Central memory CD4-positive, alpha-beta T cell (primary cell): ENCODE measurements at places on chromosomes 16 and 17.

DNA sequence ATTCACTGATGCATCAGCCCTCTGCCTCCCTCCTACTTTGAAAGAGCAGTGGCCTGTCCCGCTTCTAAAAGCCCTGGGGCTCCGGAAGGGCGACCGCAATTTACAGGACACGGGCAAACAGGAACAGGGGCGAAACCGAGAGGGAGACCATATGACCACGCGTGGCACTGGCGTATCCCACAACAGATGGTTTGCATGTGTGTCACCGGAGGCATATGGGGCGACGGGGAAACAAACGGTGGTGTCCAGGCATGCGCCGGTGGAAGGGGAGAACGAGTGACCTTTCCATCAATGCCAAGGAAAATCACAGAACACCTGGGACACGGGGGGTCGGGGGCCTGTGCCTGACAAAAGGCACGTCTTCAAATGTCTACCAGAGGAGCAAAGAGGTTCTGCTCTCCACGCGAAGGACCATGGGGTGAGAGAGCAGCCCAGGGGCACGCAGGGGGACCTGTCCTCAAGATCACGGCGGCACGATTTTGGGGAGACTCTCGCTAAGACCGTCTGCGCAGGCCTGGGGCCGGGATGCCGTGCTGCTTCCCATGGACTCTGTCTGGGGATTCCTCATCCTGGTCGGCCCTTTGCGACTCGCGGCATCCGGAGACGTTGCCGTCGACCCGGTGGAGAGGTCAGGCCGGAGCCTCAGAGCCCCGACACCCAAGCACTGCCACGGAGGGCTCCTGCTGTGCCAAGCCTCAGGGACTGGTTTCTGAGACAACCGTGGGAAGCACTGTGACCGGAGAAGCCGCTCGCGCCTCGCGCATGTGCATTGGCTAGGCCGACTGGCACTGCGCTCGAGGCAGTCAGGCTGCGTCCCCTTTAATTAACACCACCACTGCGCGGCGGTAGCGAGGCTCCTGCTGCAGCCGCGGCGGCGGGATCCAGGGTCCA lies 12.8 kb upstream of the KCNJ18 start:
- DNase-seq = no peak

DNA sequence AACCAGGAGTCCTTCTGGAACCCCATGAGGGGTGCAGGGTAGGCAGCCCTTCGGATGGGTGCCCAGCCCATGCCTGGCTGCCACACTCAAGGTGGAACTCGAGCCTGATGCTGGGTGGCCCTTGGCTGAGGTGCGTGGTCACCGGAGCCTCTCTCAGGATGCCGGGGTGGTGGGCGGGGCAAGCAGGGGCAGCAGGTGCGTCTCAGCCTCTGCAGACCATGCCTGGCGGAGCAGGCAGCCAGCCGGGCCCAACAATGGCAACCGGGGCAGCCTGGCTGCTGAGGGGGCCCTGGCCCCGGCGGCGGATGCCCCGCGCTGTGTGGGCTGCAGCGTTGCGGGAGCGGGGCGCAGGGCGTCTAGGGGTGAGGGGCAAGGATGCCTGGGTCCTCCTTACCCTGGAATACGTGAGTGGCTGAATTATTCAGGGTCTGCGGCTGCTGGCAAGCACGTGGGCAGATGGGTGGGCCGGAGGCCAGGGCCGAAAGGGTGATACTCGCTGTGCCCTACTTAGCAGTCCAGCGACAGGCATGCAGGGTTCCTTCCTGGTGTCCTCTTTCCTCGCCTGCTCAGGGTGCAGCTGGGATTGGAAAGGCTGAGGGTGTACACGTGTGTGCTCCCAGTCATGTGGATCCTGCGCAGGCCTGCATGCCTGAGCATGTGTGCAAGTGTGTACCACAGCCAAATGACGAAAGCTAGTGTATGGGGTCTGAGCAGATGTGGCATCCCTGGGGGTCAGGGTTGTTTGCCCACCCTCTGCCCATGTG lies 14.6 kb downstream of the MYO15A start:
- DNase-seq = no peak

DNA sequence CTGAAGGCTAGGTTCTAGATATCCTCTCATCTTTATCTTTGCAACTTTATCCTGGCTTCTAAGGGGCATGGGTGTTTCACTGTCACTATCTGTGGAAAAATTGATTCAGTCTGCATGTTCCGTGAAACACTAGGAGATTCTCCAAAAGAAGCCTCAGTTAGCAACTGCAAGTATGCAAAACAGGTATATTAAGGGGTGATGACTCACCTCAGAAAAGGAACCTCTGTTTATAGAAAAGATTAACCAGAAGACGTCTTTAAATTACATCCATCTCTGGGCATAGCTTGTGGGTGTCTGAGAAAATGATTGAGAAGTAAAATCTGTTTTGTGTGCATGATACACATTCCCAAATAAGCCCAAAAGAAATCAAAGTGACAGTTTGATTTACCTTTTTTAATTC lies 353.8 kb upstream of the HSBP1 start:
- DNase-seq = no peak

GRCh38 chr16:75288596-75289120 lies 37.2 kb upstream of the BCAR1 start:
- peak; percentile 77 for DNase-seq

GRCh38 chr16:87412371-87412995 lies 20.3 kb downstream of the MAP1LC3B start:
- DNase-seq = no peak

DNA sequence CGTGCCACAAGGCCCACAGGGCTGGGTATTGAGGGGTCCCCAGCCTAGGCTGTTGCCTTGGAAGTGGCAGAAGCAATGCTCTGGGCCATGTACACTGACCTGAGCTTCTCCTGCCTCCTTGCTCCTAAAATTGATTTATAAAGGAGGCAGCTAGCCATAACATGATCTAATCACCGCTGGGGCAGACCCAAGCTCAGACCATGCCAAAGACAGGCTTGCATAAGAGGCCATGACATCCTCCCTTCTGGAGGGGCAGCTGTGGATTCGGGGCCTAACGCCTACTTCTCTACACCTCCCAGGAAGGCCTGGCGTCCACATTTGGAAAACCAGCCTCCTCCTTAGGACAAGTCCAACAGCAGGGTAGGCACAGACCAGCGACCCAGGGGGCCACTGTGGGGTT lies 12.3 kb downstream of the HSD11B2 start:
- no peak for DNase-seq

DNA sequence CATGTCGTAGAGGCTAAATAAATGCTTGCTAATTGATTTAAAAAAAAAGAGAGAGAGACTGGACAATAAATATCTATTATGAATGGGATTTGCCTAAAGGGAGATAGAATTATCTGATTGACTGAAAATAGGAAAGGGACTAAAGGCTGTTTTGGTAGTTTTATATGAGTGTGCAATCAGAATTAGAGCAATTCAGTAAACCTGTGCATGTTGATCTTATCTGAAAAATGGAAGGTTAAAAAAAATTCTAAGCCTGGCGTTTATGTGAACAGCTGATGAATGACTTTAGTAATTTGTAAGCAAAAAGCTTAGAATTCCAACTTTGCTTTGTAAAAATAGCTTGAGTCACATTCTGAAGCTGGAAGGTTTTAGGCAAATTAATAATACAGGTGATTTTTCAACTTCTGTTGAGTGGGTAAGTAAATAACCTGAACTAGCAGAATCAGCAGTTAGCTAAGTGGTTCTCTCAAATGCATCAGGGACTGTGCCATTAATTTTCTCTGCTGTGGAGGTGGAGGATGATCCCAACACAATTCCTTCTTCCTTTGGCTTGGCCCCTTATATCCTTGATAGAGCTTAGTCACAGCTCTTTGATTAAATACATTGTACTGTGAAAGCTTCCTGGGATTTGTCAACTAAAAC lies 254.4 kb downstream of the PHKB start:
- DNase-seq = no peak

DNA sequence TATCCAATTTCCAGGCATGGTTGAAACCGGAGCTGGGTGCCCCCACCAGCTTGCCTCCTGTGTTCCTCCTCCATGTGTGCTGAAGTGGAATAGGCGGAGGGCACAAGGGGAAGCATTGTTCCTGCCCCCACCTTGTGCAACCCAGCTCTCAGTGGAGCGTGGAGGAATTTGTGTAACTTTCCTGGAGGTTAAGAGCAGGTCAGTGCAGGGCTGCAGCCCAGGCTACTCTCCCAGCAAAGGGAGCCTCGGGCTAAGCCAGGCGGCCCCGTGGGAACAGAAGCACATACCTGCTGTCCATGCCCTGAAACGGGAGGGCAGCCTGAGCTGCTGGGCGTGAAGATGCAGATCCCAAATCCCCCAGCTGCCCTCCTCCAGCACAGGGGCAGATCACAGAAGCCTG lies 158.8 kb upstream of the LHX1 start:
- DNase-seq = no peak

DNA sequence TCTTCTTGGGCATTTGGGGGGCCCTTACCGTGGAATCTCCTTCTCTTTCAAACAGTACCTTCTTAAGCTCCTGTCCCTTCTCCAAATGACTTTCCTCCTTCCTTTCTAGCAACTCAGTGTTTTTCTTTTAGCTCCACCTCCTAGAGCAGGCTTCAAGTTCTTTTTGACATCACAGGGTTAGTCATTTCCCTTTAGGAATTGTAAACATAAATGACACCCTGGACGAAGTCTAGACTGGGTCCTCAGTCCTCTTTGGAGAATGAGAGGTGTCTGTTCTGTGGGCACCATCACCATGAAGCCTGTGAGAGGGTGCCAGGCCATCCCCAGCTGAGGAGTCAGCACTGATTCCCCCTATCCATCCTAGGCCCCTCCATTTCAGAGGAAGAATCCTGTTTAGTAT lies 94.7 kb downstream of the SALL1 start:
- DNase-seq = no peak

GRCh38 chr17:4440690-4441686 lies 7.2 kb downstream of the SPNS3 start:
- DNase-seq = no peak

DNA sequence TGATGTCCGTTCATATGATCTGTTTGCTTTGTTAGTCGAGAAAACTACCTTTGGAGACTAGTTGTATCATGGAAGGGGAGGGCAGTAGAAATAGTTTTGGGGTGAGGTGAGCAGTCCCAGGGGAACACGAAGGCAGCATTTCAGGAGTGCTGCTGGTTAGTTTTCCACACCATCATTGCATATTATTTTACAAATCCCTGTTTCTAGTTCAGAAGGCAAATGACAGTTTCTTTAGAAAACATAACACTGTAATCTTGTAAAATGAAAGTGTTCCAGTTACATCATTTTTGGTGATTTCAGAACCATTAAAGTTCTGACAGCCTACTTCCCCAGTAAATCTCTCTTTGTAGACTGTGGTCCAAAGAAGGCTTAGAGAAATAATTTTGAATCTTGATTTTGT lies 25.4 kb downstream of the BANP start:
- no peak for DNase-seq

- DNase-seq = no peak
Observed at GRCh38 chr16:66003201-66003600, 363.3 kb upstream of the CDH5 start.

GRCh38 chr17:30232015-30232823 lies 3.3 kb downstream of the SLC6A4 start:
- DNase-seq = no peak

DNA sequence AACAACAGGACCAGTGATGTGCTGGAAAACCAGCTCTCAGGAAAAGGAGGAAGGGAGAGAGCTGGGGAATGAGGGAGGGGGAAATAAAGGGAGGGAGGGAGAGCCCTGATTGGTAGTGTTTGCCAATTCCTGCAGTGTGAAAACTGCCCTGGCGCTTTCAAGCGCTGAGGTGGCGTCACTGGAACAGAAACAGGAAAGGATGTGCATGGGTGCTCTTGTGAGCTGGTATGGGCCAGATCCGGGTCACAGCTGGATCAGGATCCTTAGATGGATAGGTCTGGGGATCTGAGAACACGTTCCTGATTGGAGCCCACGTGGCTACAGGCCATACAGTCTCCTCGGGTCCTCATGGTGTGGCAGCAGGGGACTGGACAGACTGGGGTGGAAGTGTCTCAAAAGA lies 16.7 kb upstream of the MLKL start:
- no peak for DNase-seq

DNA sequence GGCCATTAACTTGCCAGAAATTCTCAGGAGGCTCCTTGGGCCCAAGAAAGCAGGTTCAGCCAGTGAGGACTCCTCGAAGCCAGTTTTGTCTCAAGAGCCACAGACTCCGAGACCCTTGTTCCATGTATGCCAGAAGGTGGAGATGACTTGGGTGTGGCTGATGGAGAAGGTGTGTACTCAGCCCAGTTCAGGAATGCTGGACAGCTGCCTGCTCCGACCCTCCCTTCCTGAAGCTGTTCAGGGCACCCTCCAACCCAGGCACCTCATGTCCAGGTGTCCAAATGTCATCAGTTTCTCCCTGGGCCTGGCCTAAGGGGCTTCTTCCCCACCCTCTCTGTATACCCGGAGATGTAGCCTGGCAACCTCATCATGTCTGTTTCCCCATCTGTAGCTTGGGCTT lies 40.2 kb downstream of the NOG start:
- no peak for DNase-seq

- DNase-seq = peak; percentile 63
Observed at GRCh38 chr16:57519796-57520360, 16.5 kb downstream of the CCDC102A start.

GRCh38 chr17:65227637-65228036 lies 90.5 kb downstream of the RGS9 start:
- DNase-seq = no peak

DNA sequence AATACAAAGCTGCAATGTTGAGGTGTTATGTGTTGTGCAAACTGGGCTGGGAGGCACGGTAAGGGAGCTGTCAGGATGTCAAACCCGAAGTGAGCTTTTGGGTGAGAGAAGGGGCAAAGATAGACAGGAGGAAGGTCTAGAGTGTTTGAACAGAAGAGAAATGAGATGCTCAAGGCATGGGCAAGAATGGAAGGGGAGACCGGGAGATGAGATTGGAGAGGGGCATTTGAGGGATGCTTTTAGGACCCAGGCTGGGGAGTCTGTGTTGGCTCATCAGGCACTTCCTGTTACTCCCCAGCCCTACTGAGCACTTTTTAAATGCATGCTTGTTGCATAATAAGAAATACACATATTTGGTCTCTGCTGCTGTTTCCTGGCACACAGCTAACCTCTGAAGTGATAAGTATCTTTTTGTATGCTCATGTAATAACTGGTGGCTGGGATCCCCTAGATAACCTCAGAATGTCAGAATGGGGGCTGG lies 13.7 kb downstream of the UNC45B start:
- peak; percentile 60 for DNase-seq

DNA sequence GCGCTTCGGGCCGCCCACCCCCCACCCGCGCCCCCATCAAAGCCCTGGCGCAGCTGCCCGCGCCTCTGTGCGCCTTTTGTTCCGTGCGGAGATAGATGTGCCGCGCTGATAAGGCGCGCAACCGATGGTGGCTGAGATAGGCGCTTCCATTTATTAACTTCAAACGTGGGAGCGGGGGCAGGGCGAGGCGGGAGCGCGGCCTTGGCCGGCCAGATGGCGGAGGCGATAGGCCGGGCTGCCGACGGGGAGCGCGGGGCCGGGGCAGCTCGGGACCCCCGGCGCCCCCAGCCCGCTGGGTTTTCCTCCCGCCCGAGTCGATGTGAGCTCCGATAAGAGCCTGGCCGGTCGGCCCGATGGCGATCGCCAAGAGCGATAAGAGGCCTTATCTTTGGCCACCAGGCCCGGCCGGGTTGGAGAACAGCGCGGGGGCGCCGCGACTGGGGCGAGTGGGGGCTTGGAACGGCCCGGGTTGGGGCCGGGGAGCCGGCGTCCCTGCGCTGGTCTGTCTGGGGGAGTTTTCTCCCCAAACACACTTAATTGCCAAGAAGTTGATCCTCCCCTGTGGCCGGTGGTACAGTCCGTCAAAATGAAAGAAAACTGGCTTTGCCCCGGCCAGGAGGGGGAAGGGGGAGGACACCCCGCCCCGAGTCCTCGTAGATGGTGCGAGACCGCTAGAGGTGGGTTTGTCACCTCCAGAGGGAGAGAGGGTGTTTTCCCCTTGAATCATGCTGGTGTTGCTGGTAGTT lies 2.7 kb downstream of the ZFPM1 start:
- peak; percentile 74 for DNase-seq
